ENCODE measurements at places on chromosomes 11 and 22.
A peak's percentile ranks its signal among the peaks of the same experiment; 100 is the strongest.

DNA sequence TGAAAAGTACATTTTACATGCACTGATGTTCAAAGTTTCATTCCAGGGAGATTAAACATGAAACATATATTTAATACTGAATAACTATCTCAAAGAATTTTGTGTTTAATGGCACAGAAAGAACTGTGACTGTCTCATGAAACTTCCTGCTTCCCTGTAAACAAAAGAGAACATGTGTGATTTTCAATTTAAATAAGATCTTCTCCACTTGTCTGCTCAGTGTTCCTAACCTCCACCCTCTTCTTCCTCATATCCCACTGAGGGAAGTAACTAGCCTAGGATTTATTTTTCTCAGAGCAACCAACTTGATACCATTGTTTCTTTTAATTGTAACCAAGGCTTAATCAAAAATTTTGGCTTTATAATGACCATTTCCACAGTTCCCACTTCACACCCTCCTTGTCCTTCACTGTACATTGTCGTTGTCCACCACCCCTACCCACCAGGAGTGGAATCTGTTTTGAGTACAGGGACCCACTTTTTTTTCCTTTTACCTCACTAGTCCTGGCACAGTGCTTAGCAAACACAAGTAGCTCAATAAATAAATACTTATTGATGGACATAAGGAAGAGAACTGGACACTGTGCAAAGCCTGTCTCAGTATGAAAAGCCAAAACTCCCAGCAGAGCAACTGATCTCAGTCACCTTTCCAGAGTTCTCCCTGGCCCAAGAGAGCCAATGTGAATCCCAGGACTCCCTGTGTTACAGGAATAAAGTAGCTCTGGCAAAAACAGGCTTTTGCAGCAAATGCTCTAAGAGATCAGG, 4.2 kb downstream of the CPSF7 start:
- DNase-seq, result no peak

DNA sequence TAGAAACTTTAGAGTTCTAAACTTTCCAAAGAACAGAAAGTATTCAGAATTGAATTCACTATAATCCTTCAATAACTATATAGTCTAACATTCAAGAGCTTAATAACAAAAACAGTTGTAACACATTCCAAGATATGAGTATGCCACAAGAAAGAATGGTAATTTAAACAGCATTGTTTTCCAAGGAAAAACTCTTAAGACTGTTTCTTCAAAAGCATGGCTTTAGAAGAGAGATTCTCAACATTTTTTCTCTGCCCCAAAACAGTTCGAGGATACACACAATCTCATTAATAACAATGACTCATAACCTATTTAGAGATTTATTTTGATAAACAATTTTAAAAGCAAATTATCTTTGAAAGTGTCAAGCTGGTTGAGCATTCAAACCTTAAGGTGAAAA, 16.7 kb upstream of the ARHGAP32 start:
- DNase-seq, result no peak

- no peak for DNase-seq
Measured at GRCh38 chr11:112748713-112749543, 212.3 kb upstream of the NCAM1 start.

DNA sequence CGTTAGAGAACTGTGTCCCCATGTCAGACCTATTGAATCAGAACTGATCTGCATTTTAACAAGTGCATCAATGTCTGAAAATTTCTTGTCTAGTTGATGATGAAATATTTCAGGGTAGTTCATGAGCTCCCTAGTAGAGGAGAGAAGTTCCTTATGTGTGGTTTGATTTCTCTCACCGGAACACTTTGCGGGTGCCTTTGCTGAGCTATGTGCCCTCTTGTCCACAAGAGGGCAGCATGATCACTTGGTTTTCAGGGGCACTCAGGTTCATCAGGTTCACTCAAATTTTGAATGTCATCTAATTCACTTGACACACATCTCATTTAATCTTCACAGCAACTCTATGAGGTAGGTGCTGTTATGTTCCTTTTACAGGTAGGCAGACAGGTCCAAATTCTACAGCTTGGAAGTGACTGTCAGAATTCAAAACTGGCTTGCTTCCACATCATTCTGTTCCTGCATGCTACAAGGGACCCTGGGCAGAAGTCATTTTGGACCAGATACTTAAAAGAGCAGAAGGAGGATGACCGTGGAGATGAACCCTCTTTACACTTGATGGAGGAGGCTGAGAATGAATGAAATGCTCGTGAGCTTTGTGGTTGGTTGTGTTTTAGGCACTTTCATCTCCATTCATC, 55.6 kb downstream of the P4HA3 start:
- peak; percentile 86 for DNase-seq

DNA sequence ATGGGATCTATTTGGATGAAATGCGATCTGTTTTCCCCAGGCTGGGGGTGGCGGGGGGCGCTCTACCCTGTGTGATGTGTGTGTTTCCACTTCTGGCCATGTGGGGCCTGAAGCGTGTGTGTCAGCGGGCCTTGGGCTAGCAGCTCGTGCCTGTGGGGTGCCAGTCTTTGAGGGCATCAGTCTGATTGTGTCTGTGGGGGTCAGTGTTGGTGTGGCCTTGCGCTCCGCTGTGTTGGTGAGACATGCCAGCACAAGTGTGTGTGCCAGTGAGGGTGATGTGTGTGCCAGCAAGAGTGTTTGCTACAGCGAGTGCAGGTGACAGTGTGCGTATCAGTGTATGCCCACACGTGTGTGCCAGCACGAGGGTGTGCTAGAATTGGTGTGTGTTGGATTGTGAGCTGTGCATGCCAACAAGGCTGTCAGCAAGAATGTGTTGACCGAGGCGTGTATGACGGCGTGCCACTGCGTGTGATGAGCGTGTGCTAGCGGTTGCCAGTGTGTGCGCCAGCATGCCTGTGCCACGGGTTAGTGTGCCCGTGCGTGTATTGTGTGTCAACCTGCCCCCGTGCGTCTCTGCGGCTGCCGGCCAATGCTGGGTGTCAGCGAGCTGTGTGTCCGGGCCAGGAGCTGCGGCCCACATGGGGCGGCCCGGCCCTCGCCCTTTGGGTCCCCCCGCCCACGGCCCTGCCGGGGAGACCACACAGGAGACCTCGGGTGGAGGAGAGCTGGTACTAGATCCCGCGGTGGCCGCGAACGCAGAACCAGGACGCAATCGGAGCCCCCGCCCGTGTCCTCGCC, 519 bp downstream of the ARRB1 start:
- DNase-seq, result peak; percentile 71

GRCh38 chr22:16866167-16866566, 41.0 kb upstream of the XKR3 start:
- no peak for DNase-seq

DNA sequence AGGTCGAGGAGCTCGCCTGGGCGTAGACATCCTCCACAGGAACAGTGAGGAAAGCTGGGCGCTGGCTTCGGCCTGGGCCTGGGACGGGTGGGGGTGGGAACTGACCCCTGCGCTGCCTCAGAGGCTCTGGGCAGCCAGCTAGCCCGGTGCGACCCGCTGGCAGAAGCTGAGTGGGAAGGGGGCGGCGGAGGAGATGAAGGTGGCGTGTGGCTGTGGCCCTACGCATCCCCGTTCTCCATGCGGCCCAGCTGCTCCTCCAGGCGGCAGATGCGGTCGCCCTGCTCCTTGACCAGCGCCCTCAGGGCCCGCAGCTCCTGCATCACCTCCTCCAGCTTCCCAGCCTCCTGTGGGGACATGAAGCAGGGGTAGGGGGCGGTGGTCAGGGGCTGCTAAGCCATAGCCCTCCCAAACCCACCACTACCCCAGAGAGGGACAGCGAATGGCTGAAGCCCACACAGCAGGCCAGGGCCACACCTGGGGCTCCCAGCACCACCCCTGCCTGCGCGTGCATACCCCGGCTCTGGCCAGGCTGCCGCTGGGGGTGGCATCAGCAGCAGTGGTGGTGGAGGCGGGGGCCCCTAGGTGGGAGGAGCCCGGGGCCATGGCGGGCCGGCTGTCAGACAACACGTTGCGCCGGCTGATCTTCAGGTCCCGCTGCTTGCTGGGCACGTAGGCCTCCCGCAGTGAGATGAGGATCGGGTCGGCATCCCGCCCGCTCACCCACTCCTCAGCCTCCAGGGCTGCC, 848 bp upstream of the PTPRCAP start:
- DNase-seq, result no peak

- no peak for DNase-seq
Measured at GRCh38 chr11:96647621-96648020, 257.8 kb downstream of the JRKL start.

DNA sequence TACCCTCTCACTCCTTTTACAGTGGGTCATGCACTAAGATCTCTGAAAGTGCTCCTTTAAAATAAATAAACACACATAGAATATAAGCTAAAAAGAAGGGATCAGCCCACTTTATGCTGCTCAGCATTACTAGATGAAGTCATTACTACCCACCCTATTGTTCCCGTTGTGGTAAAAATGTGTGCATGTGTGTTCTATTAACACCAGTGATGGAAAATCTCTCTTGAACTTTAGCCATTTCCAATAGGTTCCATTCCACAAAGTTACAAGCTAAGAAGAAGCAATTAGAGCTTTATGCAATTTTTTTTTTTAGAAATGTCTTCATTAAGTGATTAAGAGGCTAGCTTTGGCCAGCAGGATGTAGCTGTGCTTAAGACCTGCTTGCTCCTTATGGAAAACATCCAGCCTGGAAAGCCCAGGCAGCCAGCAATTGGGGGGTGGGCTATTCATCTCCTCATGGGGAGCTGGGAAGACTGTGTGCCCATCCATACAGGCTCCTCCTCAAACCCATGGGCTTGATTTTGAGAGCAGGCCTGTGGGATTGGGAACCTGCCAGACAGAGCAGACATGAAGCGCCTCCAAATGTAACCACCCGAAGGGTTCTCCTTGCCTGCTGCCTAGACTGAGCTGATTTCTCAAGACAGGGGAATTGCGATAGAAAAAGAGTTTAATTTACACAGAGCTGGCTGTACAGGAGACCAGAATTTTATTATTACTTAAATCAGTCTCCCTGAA, 92.9 kb upstream of the PARVA start:
- DNase-seq, result no peak

- peak; percentile 73 for DNase-seq
Measured at GRCh38 chr22:23696326-23696851, 5.6 kb downstream of the RGL4 start.

DNA sequence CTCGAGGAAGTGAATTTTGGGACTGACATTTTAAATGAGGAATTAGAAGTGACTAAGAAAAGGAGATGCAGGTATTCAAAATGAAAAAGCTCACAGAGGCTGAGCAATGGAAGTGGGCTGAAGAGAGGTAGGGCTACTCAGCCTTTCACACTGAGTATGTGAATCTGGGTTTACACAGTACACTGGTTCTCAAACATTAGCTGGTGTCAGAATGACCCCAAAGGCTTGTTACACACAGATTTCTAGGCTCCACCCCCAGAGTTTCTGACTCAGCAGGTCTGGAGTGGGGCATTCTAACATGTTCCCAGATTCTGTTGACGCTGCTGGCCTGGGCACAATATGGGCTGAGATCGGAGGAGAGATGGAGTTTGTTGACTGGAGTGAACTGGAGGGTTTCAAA, 32.8 kb downstream of the CADM1 start:
- DNase-seq, result no peak

DNA sequence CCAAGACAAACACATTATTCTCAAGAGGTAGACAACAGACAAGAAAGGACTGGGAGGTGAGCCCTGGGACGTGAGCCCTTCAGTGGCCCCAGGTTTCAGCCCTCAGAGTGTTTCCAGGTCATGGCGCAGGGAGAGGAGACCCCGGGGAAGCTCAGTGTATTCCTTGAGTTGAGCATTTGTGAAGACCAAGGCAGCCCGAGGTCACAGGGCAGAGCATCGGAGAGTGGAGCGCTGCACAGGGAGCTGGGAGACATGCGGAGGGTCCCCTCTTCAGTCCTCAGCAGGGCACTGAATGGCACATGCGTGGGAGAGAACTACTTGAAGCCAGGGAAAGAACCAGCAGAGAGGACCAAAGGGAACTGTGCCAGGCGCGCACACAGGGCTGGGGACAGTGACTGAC, 11.7 kb downstream of the KRTAP5-6 start:
- DNase-seq, result no peak

GRCh38 chr11:20310137-20310536, 53.4 kb upstream of the HTATIP2 start:
- DNase-seq, result no peak

- DNase-seq, result no peak
Measured at GRCh38 chr11:34148504-34149165, 43.2 kb downstream of the NAT10 start.

DNA sequence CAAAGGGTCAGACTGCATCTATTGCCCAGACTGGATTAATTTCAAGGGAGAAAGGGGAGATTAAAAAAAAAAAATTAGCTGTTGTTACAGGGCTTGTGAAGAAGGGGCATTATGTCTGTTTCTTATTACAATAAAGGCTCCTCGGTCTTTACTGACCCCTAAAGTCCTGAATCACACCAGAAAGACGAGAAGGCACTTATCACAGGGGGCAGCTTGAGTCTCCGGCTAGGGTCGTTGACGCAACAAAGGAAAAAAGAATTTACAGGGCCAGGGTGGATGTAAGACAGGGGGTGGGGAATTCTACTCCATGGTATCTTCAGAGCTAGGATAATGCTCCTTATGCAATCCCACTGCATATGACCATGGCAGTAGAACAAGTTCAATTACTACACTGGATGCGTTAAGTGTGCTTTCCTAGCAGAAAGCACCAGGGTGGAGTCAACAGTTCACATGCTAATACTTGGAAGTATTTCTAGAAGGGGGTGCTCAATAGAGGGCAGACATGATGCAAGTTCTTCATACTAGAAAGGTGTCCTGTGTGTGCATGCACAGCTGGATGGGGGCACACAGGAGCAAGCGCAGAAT, 16.5 kb downstream of the DDX17 start:
- no peak for DNase-seq

DNA sequence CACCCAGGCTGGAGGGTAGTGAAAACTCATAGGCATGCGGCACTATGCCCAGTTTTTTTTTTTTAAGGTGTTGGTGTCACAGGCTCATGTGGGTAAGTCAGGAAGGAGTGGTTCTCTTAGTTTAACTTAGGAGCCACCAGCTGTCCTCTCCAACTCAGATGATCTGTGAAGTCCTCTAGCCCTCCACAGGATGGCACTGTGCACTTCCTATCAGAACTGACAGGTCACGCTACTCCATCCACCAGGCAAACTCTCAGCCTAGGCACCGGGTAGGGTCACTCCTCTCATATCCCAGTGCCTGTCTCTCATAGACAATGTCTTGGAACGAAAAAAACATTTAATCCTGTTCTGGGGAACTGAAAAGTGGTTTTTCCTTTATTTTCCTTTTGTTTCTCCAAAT, 16.5 kb downstream of the NAP1L4 start:
- peak; percentile 42 for DNase-seq

DNA sequence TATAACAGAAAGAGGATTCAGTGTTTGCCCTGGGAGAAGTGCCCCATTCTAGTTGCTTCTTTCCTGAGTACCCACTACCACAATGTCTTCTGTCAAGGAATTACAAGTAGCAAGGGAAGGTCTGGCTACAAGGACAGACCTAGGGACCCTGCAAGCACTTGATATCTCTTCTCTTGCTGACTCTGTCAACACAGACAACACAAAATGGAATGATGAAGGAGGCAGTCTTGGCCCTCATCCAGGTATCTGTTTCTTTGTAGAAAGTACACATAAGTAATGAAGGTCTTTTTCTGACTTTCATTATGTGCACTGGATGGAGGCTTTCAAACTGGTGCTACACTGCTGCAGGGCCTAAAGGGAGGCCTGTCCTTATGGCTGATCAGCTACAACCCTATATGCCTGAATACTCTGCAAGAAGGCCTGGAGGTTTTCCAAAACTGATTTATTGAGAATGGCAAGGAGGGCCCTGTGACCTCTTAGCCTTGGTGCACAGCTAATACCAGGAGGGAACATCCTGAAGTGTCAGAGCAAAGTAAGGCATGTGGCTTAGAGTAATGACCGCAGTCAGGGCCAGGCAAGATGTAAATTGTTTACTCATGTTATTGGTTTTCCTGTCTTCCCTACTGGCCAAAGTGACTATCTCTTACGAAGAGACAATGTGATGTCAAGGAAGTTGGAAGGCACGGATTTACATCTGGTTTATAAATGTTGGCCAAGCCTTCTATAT, 31.2 kb downstream of the GAB2 start:
- DNase-seq, result no peak
